ENCODE measurements at places on chromosomes 2 and 18.

GRCh38 chr2:19802086-19802841 lies 99.5 kb downstream of the TTC32 start:
- H3K36me3 ChIP-seq = no peaks in the 10 kb centered on the region
- H3K4me1 ChIP-seq = peaks cover 11% of the 10 kb centered on the region
- H3K27ac ChIP-seq = no peak overlapping the region
- DNase-seq = no peak

DNA sequence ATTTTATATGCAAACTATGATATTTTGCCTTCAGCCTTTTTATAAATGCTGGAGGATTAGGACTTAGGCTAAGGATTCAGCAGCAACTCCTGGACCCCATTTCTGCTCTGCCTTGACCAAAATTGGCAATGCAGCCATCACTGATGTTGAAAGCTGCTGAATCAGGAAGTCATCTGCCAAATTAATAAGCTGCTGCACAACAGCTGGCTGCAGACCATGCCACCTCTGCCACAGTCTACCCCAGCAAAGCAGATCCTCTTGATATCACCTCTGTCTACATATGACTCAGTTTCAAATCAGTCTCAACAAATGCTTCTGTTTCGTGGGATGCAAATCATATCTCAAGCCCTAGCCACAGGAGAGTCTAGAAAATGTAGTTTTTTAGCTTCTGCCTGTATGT lies 7.1 kb upstream of the SOS1 start:
- H3K4me1 ChIP-seq = peaks cover 9% of the 10 kb centered on the region
- H3K27me3 ChIP-seq = no peaks in the 10 kb centered on the region
- no peaks in the 10 kb centered on the region for H3K36me3 ChIP-seq
- no peak for DNase-seq

DNA sequence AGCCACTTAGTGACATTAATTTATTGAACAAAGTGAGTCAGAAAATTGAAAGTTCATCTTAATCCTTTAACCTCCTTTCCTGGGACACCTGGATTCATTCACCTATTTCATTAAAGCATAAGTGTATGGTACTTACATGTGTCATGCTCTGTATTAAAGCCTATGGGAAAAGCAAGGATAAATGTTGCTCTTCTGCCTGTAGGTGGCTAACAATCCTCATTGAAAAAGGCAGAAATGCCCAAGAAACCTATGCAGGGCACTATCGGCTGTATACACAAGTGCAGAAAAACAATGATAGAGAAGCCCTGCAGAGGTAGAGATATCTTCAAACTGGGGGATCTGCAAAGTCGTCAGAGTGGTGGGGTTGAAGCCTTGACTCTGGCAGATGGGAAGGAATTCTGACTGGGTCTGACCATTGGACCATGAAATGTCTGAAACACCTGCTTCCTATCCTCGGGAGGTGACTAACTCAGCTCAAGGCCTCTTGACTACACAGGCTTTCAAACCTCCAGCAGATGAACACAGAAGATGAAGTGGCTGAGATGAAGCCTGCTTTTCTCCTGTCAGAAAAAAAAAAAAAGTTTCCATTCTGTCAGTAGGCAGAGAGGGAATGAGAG lies 83.1 kb downstream of the DCC start:
- H3K27ac ChIP-seq = no peak overlapping the region
- no peak for DNase-seq
- no peaks in the 10 kb centered on the region for H3K27me3 ChIP-seq
- no peaks in the 10 kb centered on the region for H3K36me3 ChIP-seq
- H3K4me3 ChIP-seq = no peak overlapping the region

DNA sequence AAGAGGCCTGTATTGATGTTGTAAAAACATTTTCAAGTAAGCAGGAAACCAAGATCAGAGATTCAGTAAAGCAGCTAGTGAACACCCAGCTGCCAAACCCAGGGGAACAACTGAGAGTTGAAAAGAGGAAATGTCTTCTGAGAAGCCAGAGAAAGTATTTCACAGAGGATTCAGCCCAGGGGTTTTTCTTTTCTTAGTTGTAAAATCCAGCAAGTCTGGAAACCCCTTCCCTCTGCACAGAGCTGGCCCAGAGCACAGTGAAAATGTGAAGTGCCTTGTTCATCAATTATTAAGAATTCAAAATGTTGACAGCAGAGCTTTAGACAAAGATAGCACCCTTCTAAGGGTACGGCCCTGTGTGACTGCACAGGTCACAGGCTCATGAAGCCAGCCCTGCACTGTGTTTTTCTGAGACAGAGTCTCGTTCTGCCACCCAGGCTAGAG lies 28.4 kb downstream of the AFF3 start:
- H3K36me3 ChIP-seq = no peaks in the 10 kb centered on the region
- no peak overlapping the region for H3K27ac ChIP-seq
- no peak overlapping the region for H3K4me3 ChIP-seq
- H3K4me1 ChIP-seq = no peaks in the 10 kb centered on the region

DNA sequence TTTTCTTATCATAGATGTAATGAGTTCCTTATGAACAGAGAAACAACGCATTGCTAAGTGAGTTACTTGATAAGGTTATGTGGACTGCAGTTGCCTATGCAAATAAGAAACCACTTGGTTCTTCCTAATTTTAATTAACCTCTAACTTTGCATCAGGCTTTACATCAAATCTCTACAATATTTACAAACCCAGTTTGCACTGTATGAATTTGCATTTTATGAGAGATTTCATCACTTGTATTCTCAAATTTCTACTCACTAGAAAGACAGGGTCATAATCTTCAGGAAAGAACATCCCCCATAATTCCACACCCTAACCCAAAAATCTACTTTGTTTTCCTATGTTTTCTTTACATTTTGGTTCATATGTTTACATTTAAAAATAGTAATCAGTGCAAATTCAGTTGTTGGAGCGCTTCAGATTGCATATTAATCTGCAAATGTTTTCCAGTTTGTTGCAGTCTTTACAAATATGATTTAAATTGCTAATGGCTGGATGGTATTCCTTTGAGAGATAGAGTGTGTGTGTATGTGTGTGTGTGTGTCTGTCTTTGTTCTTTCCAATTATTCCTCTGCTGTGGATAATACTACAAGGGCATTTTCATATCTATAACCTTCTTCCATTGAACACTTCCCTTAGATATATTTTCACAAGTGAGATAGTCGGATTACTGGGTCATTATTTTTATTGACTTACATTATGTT lies 106.1 kb downstream of the COL4A4 start:
- no peak overlapping the region for H3K4me3 ChIP-seq
- no peak for DNase-seq
- no peaks in the 10 kb centered on the region for H3K4me1 ChIP-seq
- H3K27me3 ChIP-seq = no peaks in the 10 kb centered on the region

- no peak for DNase-seq
- no peak overlapping the region for H3K4me3 ChIP-seq
- no peak overlapping the region for H3K27ac ChIP-seq
These were observed 100.5 kb upstream of the VWC2L start for GRCh38 chr2:214310319-214310718.

DNA sequence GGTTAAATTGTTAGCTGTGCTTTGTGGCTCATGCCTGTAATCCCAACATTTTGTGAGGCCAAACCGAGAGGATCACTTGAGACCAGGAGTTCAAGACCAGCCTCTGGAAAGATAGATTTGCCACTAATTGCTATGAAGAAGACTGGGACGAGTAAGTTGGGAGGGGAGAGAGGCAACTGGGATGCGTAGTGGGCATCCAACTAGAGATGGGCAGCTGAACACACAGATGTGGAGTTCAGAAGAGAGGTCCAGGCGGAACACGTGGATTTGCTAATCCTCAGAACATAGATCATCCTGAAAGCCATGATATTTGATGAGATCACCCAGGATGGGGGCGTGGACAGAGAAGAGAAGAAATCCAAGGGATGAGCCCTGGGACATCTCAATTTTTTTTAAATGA lies 48.7 kb downstream of the CYP26B1 start:
- no peaks in the 10 kb centered on the region for H3K27me3 ChIP-seq
- no peak overlapping the region for H3K27ac ChIP-seq
- H3K4me3 ChIP-seq = no peak overlapping the region
- H3K4me1 ChIP-seq = no peaks in the 10 kb centered on the region
- H3K36me3 ChIP-seq = no peaks in the 10 kb centered on the region
- DNase-seq = peak; percentile 58

GRCh38 chr2:178910005-178910404 lies 102.8 kb upstream of the TTN start:
- no peak overlapping the region for H3K27ac ChIP-seq
- no peak for DNase-seq
- no peaks in the 10 kb centered on the region for H3K36me3 ChIP-seq
- no peaks in the 10 kb centered on the region for H3K4me1 ChIP-seq
- H3K4me3 ChIP-seq = no peak overlapping the region

- H3K27me3 ChIP-seq = no peaks in the 10 kb centered on the region
- DNase-seq = no peak
- peaks cover 38% of the 10 kb centered on the region for H3K4me1 ChIP-seq
- no peaks in the 10 kb centered on the region for H3K36me3 ChIP-seq
These were observed 682 bp upstream of the LNPK start for GRCh38 chr2:176002688-176003210.

- DNase-seq = no peak
- no peak overlapping the region for H3K27ac ChIP-seq
- no peaks in the 10 kb centered on the region for H3K36me3 ChIP-seq
- no peak overlapping the region for H3K4me3 ChIP-seq
- no peaks in the 10 kb centered on the region for H3K27me3 ChIP-seq
These were observed 62.4 kb downstream of the NCAPH start for GRCh38 chr2:96397756-96398530.

DNA sequence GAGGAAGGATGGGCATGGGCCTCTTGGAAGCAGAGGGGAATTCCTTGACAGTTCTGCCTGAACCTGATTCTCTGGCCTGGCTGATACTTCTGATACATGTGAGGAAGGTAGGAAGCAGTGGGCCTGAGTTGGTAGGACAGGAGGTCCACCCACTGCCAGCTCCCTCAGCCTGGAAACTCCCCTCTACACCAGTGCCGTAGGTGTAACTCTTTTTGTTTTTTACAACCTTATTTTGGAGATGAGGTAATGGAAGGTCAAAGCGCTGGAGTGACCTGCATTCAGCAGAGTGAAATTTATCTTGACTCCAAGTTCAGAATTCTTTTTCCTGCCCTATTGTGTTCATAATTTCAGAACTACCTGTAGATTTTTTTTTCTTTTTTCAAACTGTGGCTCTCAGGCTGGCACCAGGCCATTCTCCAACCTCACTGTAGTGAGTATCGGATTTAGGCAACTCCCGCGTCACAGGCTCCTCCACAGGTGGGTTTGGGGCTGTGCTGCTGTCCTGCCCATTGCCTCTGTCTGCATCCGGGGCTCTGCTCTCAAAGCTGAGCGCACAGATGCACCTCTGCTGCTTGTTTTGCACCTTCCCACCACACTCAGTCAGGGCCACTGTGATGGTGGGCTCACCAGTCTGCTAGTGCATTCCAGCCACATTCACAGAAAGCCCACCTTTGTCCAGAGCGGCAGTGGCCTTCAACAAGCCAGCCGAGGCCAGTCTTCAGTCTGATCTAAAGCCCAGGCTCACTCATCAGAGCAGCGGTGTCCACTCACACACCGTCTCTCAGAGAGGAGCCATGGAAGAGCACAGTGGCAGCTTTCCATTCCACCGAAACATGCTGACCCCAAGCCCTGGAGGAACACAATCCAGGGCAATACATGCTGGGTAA lies 87.2 kb downstream of the UXS1 start:
- H3K27ac ChIP-seq = no peak overlapping the region
- H3K4me1 ChIP-seq = no peaks in the 10 kb centered on the region
- no peak for DNase-seq

DNA sequence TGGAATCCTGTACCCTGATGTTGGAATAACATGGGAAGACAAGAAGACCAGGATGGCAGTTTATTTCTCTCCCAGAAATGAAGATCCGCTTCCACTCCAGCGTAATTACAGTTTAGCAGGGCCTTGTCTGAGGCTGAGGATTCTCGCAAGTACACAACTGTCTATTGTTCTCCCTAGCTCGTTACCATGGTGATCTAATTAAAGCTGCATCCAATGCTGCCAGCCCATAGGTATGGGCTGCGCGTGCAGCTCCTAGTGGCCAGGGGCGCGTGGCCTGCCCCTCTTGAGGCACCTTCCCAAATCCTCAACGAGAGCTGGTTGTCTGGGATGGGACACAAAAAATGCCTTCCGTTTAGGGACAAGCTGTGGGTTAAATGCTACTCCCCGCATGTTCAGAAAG lies 344.9 kb downstream of the CYRIA start:
- no peak overlapping the region for H3K4me3 ChIP-seq
- H3K27ac ChIP-seq = no peak overlapping the region
- DNase-seq = no peak
- H3K4me1 ChIP-seq = peaks cover 22% of the 10 kb centered on the region
- no peaks in the 10 kb centered on the region for H3K36me3 ChIP-seq

- DNase-seq = no peak
- no peaks in the 10 kb centered on the region for H3K27me3 ChIP-seq
- H3K27ac ChIP-seq = no peak overlapping the region
These were observed 406.1 kb downstream of the LRATD1 start for GRCh38 chr2:15038366-15039364.

- no peaks in the 10 kb centered on the region for H3K36me3 ChIP-seq
- no peak overlapping the region for H3K4me3 ChIP-seq
These were observed 480.6 kb downstream of the SPAG16 start for GRCh38 chr2:213764849-213765248.

- peak within 1 kb of the TSS; percentile 39 for H3K4me3 ChIP-seq
- H3K4me1 ChIP-seq = peaks cover 34% of the 10 kb centered on the region
- no peak for DNase-seq
- H3K27ac ChIP-seq = no peak within 1 kb of the TSS
These were observed at the start of gene NOL4 for GRCh38 chr18:34224423-34225217. Gene NOL4, minus strand, starts transcription at chr18:34224913. Its CDS starts 1,660 bp downstream, at chr18:34223253.

- no peaks in the 10 kb centered on the region for H3K4me1 ChIP-seq
- DNase-seq = no peak
- no peak overlapping the region for H3K4me3 ChIP-seq
- no peaks in the 10 kb centered on the region for H3K27me3 ChIP-seq
- no peak overlapping the region for H3K27ac ChIP-seq
These were observed 218.7 kb upstream of the SH3BP4 start for GRCh38 chr2:234733093-234733489.

DNA sequence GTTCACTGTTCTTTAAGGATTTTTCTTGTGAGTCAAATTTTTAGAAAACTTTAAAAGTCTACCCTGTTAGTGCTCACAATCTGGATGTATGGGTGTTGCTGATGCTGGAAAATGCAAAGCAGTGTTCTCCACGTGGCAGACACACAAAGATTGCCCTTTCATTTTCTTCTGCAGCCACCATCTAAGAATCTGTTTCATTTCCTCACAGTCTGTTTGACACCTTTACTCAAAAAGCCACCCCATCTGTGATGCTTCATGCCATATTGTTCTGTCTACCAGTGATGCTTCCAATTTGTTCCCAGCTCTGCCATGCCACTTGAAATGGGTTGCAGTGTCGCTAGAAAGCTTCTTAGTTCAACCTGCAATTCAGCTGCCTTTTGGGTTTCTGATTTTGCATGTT lies 464.2 kb upstream of the UBE2E3 start:
- no peaks in the 10 kb centered on the region for H3K4me1 ChIP-seq
- no peak for DNase-seq
- H3K27me3 ChIP-seq = no peaks in the 10 kb centered on the region
- no peaks in the 10 kb centered on the region for H3K36me3 ChIP-seq
- H3K27ac ChIP-seq = no peak overlapping the region

- no peaks in the 10 kb centered on the region for H3K27me3 ChIP-seq
- no peaks in the 10 kb centered on the region for H3K36me3 ChIP-seq
- H3K27ac ChIP-seq = peak overlapping the region; percentile 72
- H3K4me1 ChIP-seq = peaks cover 40% of the 10 kb centered on the region
These were observed 84.9 kb upstream of the ZFP36L2 start for GRCh38 chr2:43311276-43311675.
